ENCODE measurements at places on chromosomes 12 and 14. TPM values are rescaled to one million over a fixed set of nuclear protein-coding genes. Genes with fewer than 3 reads are reported as not detected.

The NYNRIN gene
- total RNA-seq = 6.4 TPM

The COCH gene
- 0.14 TPM for total RNA-seq

The NUDT14 gene
- 10.7 TPM for total RNA-seq

The LALBA gene
- total RNA-seq = not detected

The IL22 gene
- not detected for total RNA-seq

The SYCP3 gene
- 0.14 TPM for total RNA-seq

The VWF gene
- 3.7 TPM for total RNA-seq

The BEST3 gene
- total RNA-seq = not detected

The BHLHE41 gene
- 0.43 TPM for total RNA-seq

The TXNDC16 gene
- 2.0 TPM for total RNA-seq

The SOCS2 gene
- 31.1 TPM for total RNA-seq

The CCDC198 gene
- total RNA-seq = not detected

The SNAPC1 gene
- 18.2 TPM for total RNA-seq

The ABCD2 gene
- total RNA-seq = 0.09 TPM

The KRT2 gene
- total RNA-seq = not detected

The FAM234B gene
- 4.4 TPM for total RNA-seq

The RPS6KL1 gene
- total RNA-seq = 0.46 TPM

The BTBD6 gene
- 31.9 TPM for total RNA-seq

The GDF3 gene
- total RNA-seq = not detected

The CGRRF1 gene
- 10.4 TPM for total RNA-seq

The YY1 gene
- total RNA-seq = 38.1 TPM

All from smooth muscle cell of bladder (primary cell).